ENCODE measurements at places on chromosomes 5 and 9.

DNA sequence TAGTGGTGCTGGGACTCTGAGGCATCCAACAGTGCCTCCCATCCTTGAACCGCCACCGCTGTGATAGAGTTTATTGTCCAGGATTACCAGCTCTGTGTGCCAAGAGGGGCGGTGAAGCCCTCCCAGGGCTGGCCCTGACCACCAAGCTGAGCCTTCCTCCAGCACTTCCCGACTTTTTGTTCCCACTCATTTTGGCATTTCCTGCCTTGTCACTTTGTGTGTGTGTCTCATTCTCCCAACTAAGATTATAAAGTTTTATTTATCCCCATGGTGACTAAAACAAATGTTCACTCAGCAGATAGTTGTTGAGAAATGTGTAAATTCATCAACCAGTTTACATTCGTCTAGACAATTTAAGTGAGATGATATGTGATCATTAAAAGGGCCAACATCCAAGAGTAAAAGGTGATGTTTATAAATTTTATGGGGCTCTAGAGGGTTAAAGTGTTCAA lies 2.5 kb downstream of the F2R start:
- no peak for DNase-seq

GRCh38 chr9:109973336-109973735 lies 193.3 kb downstream of the PALM2AKAP2 start:
- DNase-seq = no peak

DNA sequence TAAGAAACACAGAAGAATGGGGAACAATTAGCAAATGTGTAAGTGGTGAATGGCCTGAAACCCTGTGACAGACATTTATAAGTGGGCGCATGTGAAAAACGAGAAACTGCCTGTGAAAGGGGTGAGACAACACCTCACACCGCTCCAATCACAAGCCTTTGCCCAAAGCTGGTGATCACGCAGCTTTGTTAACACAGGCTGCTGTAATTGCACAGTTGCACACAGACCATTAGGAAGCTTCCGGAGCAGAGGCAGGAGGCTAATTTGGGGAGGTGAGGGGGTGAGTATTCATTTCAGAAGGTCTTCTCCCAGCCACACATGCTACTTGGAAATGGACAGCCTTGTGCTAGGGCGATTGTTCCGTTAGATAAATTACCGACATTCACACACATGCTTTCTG lies 294.0 kb downstream of the MED10 start:
- DNase-seq = no peak

DNA sequence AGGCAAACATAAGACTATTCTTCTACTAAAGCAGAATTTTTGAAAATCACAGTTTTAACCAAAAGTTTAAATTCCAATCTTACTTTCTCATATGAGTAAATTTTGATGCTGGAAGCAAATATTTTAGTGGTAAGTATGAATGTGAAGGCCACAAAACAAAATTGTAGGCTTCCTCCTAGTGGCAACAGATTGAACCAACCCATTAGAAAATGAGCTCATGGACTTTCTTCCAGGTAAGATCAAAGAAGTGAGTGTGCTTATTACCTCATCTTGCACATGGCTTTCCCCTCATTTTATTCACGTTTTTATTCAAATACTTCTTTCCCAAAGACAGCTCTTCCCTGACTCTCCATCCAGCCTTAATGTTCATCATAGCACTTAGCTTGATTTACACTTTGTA lies 16.5 kb upstream of the RLN2 start:
- no peak for DNase-seq

DNA sequence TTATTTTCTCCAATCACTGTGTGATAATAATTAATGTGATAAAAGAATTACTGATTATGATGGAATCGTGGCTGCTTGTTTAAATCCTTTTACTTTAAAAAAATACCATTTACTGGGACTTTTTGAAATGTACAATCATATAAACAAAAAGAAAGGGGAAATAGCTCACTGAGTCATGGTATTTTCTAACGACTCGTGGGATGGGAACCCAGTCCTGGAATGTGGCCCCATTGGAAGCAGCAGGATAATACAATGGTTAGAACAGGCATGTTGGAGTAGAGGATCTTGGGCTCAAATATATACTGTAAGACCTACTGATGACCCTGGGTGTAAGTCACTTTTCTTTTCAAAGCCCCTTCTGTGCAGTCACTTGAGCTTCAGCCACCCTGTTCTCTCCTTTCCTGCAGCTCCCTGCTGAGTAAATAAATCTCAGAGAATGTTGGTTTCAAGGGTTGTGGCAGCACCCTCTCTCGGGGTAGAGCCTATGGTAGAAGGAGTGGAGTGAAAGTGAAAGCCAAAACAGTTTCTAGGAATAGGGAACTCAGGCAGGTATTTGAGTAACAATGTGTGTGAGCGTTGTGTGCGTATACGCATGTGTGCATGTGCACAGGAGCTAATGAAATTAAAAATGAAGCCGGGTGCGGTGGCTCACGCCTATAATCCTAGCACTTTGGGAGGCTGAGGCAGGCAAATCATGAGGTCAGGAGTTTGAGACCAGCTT lies 40.8 kb upstream of the LARP1 start:
- DNase-seq = no peak
